B cell (primary cell): ENCODE measurements at places on chromosomes 2 and 18. TPM values are rescaled to one million over a fixed set of nuclear protein-coding genes. Genes with fewer than 3 reads are reported as not detected.

The SOX11 gene
- total RNA-seq = 0.07 TPM in 1 of 2 replicates, not detected in the other

The SIX3 gene
- not detected in 2 replicates for total RNA-seq

The TFCP2L1 gene
- 0.05 TPM in 1 of 2 replicates, not detected in the other for total RNA-seq

The POU3F3 gene
- 0.12 TPM in 1 of 2 replicates, not detected in the other for total RNA-seq

The LINC00305 gene
- total RNA-seq = not detected in 2 replicates

- DNase-seq = no peak
Measured at GRCh38 chr2:160298960-160299359, 98.9 kb upstream of the ITGB6 start.

DNA sequence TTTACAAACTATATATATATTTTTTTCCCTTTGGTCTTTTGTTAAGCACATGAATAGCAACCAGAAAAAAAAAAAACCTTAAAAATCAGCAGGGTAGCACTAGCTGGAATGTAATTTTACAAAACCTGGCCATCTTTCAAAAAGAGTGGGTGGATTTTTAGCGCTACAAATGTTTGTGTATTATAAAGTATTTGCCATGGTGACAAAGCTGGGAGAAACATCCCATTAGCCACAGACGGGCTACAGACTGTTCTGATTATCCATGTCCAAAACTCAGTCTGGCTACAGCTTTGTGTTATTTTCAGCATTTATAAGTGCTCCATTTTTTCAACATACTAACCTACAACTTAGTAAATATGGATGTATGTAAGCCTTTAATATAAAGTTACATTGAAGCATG, 249.5 kb upstream of the TANK start:
- no peak for DNase-seq

DNA sequence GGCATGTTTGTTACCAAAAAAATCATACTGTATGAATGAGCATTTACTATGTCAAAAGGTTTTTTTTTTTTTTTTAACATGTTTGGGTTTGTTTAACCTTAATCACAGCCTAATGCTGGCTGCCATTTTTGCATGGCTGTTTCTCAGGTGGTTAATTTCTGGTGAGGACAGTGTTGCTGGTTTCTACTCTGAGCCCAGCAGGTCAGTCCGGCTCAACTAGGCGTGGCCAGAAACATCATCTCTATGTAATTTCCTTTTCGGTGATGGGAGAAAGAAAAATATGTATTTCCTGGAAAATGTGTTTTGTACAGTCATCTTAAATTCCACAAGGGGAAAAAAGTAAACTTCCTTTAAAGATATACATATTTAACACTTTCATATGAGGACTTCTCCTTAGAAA, 24.9 kb upstream of the BZW1 start:
- DNase-seq = no peak

- no peak for DNase-seq
Measured at GRCh38 chr2:15599994-15600393, 8.3 kb downstream of the DDX1 start.
